WTC11 (cell line): ENCODE measurements at places on chromosomes 16 and 17. TPM values are rescaled to one million over a fixed set of nuclear protein-coding genes. Genes with fewer than 3 reads are reported as not detected.

GRCh38 chr17:56000411-56000810, 152.9 kb upstream of the ANKFN1 start:
- no peak overlapping the region for H3K4me3 ChIP-seq
- H3K27me3 ChIP-seq, result no peaks in the 10 kb centered on the region; the same call in 1 of the 2 replicates
- no peak overlapping the region for H3K27ac ChIP-seq
- no peaks in the 10 kb centered on the region for H3K4me1 ChIP-seq
- no peak for DNase-seq

DNA sequence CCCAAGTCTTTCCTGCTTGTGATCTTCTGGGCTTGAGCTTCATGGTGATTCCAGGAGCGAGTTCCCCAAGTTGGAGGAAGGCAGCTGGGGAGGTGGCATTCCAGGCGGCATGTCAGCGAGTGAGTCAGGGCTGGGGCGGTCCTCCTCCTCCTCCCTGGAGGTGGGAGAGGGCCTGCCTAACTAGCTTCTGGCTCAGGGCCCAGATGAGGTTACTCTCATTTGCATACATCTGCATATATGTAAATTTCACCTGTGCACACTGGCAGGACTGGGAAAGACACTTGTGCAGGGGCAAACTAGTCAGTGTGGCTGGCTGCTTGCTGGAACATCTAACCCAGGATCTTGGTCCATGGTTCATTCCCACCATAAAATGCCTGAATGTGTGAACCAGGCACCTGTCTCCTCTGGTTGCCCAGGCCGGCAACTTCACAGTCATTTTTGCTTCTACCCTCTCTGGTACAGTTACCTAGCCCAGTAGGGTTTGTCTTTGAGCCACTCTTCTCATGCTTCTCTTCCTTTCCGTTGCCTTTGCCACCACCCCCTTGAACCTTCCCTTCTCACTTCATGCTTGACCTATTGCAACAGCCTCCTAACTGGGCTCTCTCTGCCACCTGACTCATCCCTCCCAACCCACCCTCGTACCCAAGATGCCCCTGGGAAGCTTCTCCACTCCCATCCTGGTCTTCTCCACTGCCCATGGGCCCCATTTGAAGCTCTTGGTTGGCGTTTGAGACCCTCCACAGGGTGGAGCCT, 9.6 kb upstream of the DLX4 start:
- H3K27me3 ChIP-seq, result peaks cover 75% of the 10 kb centered on the region
- H3K4me3 ChIP-seq, result no peak overlapping the region
- H3K36me3 ChIP-seq, result no peaks in the 10 kb centered on the region

GRCh38 chr17:63544467-63545301, 5.6 kb upstream of the DCAF7 start:
- H3K36me3 ChIP-seq, result no peaks in the 10 kb centered on the region
- H3K27ac ChIP-seq, result no peak overlapping the region
- H3K27me3 ChIP-seq, result peaks cover 3% of the 10 kb centered on the region
- DNase-seq, result no peak
- peaks cover 18% of the 10 kb centered on the region for H3K4me1 ChIP-seq

GRCh38 chr16:57022445-57022844, 33.1 kb downstream of the NLRC5 start:
- no peak overlapping the region for H3K27ac ChIP-seq
- no peak for DNase-seq
- H3K27me3 ChIP-seq, result no peaks in the 10 kb centered on the region; the same call in 1 of the 2 replicates
- no peaks in the 10 kb centered on the region for H3K4me1 ChIP-seq
- H3K36me3 ChIP-seq, result no peaks in the 10 kb centered on the region

DNA sequence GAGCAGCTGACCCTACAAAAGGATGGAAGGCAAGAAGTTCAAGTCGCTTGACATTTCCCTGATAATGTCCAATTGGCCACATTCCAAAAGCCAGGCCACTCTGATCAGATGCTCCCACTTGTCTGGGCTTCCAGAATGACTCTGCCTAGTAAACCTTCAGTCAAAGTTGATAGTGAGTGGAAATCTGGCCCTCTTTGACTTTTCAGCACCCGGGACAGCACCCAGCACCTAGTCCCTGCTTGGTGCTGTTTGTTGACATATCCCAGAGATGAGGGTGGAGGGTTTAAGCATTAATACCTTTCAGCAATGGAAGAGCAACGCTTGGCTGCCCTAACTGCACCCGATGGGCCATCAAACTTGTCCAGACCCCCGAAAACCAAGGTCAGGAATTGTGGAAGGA, 131.3 kb downstream of the AIPL1 start:
- H3K4me1 ChIP-seq, result no peaks in the 10 kb centered on the region
- H3K27ac ChIP-seq, result no peak overlapping the region
- no peaks in the 10 kb centered on the region for H3K36me3 ChIP-seq

DNA sequence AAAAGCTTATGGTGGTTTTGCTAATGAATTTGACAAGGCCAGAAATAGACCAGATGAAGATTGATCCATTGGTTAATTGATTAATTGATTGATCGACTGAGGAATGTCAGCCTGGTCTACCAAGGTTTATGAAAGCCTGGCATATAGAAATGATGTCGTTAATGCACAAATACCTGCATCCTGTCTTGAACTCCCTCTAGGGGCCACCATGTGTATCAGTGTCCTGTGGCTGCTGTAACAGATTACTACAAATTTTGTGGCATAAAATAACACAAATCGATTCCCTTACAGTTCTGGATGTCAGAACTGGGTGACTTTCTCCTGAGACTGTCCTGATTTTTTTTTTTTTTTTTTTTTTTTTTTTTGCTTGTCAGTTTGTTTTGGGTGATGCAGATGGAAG, 553.2 kb downstream of the MAF start:
- peaks cover 3% of the 10 kb centered on the region; the same call in 1 of the 2 replicates for H3K36me3 ChIP-seq
- no peak overlapping the region for H3K4me3 ChIP-seq

DNA sequence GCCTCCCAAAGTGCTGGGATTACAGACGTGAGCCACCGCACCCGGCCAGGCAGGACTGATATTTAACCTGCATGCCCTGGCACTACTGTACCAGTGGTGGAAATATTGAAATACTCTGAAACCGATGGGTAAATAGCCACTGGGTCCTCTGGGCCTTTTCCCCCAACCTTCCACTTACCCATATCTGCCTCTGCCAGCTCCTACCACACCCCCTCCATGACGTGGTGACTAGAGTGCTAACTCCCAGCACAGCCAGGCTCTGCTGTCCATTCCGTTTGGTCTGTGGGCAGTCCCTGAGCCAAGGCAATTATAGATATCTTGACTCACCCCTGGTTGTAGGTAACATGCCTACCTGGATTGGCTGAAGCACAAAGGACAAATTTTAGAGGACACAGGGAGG, 187.8 kb downstream of the PRKCB start:
- no peak overlapping the region for H3K27ac ChIP-seq
- H3K36me3 ChIP-seq, result no peaks in the 10 kb centered on the region
- no peak overlapping the region for H3K4me3 ChIP-seq
- H3K4me1 ChIP-seq, result no peaks in the 10 kb centered on the region
- H3K27me3 ChIP-seq, result peaks cover 2% of the 10 kb centered on the region; the same call in 1 of the 2 replicates
- DNase-seq, result no peak

NOG gene
- total RNA-seq, result 0.89 to 1.2 TPM (median 1.1 TPM) in 3 replicates

CSH2 gene
- not detected in 3 replicates for total RNA-seq

NXN gene
- total RNA-seq, result 96.8 to 100 TPM (median 98.7 TPM) in 3 replicates
